ENCODE measurements at places on chromosomes 1 and 21. TPM values are rescaled to one million over a fixed set of nuclear protein-coding genes. Genes with fewer than 3 reads are reported as not detected.
A peak's percentile ranks its signal among the peaks of the same experiment; 100 is the strongest.

DNA sequence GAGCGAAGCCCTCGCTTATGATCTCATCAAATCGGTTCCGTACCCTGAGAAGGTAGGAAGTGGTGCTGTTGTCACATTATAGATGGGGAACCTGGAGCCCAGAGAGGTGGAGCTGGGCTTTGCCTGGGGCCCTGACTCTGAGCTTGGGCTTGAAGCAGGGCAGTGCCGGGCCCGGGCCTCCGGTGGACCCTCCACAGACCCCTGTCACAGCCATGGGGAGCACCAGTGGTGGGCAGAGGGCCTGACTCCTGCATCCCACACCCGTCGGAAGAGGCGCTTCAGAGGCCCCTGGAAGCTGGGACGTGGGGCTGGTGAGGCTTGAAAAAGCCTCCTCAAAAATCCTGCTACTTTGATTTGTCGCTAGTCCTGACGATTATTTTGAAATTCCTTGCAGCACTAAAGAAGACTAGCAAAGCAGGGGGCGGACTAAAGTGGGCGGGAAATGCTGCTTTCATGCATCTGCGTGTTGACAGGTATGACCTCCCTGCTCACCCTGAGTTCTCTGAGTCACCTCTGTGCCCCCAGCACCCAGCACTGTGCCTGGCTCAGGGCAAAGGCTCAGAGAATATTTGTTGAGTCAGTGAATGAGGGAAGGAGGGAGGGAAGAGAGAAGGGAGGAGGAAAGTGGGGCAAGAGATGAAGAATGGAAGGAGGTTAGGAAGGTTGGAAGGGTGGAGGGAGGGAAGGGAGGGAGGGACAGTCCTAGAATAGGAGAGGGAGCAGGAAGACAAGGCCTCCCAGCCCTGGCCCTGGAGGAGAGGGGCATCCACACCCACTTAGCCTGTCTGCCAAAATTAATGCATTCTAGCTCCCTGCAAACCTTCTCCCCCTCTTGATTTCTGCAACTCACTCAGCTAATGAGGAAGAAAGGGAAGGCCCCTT lies 262.8 kb upstream of the VAMP3 start:
- DNase-seq = no peak

TCHH gene
- polyA plus RNA-seq = not detected

LCE2C gene
- polyA plus RNA-seq = not detected

DNA sequence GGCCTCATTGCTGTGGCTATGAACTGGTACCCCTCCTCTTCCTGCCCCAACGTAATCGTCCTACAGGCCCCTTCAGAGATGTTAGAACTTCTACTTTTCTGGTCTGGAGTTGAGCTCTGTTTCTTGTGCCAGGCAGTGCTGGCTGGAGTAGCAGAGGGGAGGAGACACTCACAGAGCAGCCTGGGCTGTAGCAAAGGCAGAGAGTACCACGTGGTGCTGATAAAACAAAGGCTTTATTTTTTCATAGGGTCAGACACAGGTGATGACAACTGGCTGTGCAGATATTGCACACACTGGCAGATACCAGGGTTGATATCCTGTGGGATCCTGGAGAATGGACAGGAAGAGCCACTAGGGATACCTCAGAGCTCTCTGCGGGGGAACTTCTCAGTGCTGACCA lies 23.2 kb downstream of the CRCT1 start:
- no peak for DNase-seq

- no peak for DNase-seq
These were observed 8.8 kb downstream of the FAM151A start for GRCh38 chr1:54614563-54614962.

- DNase-seq = no peak
These were observed 2.0 kb downstream of the C1orf116 start for GRCh38 chr1:207030522-207031009.

DNA sequence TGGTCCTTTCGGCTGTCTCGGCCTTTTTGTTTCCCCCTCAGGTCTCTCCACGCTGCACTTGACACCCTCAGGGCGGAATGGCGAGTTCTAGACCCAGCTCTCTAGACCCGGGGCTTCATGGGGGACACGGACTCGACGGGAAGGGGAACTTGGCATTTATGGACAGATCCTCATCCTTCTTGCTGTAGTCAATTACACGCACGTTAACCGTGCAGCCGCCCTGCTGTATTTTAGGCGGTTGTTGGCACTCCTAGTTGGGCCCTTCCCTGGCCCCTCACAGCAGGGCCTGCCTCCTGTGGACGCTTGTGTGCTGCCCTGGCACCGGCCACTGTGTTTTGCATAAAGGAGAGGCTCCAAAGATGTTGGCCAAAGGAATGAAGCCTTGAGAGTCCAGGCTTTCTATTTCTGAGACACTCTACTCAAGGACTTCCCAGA lies 558 bp upstream of the BTG3 start:
- no peak for DNase-seq

IL19 gene
- not detected for polyA plus RNA-seq

GRCh38 chr1:145730900-145731299 lies 11.6 kb downstream of the CD160 start:
- no peak for DNase-seq

DNA sequence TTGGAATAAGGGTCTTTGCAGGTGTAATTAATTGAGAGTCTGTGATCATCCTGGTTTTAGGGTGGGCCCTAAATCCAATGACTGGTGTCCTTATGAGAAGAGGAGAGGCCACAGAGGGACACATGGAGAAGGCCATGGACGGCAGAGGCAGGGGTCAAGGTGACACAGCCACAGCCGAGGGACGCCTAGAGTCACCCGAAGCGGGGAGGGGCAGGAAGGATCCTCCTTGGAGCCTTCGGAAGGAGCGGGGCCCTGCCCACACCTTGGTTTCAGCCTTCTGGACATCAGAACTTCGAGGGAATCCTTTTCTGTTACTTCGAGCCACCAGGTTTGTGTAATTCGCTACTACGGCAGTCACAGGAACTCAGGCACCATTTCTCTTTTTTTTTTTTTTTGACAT lies 31.1 kb downstream of the RRP1 start:
- DNase-seq = no peak

DNA sequence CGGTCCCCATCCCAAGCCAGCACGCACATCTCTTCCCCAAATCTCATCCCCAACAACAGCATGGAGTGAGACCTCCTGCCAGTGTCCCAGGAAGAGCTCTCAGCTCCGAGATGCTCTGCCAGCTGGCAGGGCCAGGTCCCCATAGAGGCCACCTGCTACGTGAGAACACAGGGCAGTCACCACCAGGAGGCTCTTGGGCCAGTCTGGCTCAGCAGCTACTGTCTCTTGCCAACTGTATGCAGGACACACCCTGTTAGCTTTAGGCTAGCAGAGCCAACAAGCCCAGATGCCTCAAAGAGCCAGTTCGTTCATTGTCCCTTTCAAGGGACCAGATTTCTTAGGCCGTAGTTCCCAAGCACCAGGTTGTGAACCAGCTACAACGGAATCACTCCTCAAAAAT lies 36.9 kb downstream of the FBXO2 start:
- DNase-seq = no peak

DNA sequence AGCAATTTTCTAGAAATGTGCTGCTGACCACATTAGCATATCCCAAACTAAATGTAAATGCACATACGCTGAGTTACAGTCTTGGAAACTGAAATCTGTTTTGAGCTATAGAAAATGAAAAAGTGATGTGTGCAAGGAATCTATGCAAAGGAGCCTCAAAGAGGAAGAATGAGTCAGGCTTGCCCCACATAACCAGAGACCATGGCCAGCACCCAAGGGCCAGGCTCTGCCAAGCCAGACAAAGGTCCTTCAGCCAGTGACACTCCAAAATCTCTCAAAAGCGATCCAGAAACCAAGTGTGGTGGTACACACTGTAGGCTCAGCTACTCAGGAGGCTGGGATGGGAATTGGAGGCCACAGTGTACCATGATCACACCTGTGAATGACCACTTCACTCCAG lies 195.2 kb downstream of the TOMM20 start:
- no peak for DNase-seq

SMIM11 gene
- 7.5 TPM for polyA plus RNA-seq

- no peak for DNase-seq
These were observed 46.4 kb downstream of the TOR1AIP2 start for GRCh38 chr1:179831225-179831624.

DNA sequence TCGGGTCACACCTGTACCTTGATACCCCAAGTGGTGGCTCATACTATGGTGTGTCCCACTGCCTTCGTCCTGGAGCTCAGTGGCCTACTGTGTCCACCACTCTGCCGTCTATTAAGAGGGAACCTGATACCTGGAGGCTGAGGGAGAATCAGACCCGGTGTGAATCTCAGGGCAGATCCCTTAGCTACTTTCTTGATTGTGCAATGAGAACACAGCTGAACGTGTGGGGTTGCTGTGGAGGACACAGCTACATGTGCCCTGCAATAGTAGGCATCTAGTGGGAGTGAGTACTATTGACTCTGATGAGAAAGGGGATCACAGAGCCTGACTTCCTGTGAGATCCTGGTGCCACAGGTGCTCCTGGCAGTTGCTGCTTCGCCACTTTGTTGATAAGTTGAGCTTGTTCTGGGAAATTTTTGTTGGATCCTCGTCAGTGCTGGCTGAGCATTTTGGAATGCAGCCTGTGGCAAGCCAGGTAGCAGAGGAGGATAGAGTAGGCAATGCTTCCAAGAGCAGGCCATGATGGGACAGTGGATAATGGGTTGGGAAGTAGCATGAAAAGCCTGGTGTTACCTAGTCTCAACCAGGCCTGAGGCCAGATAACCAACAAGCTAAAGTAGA lies 28.2 kb upstream of the MPZL1 start:
- no peak for DNase-seq

- no peak for DNase-seq
These were observed 175.3 kb upstream of the KIAA0040 start for GRCh38 chr1:175367896-175368295.

- DNase-seq = no peak
These were observed 46.7 kb downstream of the CLIC6 start for GRCh38 chr21:34715518-34715917.

CD48 gene
- not detected for polyA plus RNA-seq

DNA sequence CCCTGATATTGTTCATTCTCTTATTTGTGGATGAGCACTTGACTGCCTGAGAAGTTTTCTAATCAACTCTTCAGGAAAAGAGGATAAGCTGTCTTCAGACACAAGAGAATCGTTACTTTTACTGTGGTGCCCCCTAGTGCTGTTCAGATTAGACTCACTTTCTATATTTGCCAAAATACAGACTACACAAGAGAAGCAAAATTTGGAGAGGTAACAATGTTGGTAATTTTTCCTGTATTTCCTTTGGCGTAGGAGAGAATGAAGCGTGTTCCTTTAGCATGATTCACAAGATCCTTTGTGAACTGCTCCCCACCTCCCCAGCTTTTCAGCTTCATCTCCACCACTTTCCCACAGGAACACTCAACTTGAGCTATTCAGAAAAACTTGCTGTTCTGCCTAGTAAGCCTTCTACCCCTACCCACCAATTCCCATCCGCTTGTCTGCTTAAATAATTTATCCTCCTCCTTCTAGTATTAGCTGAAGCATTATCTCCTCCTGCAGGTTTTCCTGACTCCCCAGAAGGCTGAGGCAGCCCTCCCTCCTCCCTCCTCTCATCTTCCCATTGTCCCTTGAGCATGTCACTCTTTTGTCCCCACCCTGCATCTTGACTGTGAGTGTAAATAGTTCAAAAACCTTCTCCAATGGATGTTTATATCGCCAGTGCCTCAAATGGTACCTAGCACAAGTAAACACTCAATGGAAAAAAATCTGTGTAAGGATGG lies 4.5 kb downstream of the TNFSF4 start:
- peak; percentile 74 for DNase-seq

- no peak for DNase-seq
These were observed 49.7 kb upstream of the GFI1 start for GRCh38 chr1:92536211-92536979.

SIK1 gene
- polyA plus RNA-seq = 1.3 TPM

DNA sequence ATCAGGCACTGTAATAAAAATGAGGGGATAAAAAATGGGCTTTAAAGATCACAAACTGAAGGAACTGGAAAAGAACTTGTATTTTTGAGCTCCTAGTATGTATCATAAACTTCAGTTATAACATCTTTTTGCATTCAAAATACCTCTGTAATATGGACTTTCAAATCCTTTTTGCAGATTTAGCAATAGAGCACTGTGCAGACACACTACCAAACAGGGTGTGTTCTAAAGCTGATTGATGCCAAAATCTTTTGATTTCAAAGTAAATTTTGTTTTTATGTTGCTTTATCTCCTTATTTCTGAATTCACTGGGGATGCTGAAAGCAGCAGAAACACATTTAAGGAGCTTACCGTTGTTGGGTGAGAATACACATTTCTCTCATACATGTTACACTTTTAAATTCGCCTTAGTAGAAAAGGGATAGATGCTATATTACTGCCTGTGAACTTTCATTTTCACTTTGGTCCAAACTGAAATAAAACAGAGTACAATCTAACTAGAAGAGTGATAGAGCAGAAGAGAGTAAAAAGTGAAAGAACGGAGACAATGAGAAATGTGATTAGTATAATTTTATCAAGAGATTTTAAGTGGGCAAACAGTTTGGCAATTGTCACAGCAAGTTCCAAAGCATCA lies 1126.6 kb downstream of the BRINP3 start:
- no peak for DNase-seq

SV2A gene
- 27.3 TPM for polyA plus RNA-seq

EDARADD gene
- polyA plus RNA-seq = not detected

VWA5B1 gene
- not detected for polyA plus RNA-seq

DNA sequence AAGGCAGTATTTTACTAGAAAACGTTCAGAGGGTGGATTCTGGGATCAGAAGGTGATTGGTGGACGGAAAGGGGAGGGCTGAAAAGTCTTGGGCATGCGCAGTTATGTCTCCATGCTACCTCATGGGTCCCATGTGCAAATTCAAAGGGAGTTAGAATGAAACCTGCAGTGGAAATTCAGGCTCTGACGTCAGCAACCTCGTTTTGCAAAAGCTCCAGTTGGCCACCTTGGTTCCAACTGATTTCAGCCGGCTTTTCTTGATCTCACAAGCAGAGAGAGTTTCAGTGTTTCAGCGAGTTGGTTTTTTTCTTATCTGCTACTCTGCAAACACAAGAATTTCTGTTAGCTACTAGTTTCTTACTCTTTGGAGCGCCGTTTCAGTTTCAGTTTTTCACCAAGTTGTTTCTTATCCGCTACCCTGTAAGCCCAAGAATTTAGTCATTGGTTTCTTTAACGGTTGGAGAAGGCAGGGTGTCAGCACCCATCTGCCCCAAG lies 69.8 kb upstream of the PGBD5 start:
- DNase-seq = no peak

DNA sequence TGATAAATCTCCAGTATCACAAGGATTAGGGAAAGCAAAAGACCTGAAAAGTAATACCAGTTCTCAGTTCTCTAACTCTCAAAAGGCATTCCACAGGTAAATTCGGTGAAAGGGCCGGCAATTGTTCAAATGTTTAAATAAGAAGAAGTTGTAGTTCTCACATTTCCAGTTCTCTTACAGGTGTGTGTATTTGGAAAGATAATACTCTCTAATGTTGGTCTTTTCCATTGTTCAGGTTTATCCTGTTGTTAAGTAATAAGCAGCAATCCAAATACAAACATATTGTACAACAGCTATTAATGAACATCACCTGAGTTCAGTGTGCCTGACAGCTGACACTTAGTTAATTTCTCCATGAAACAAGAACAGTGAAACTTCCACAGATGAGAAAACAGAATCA lies 13.2 kb upstream of the PRKAB2 start:
- no peak for DNase-seq

All from AG04450 (cell line).